Thyroid gland (tissue), 4 donors: ENCODE measurements at places on chromosomes 16 and 17.

- H3K27me3 ChIP-seq: no peaks in the 10 kb centered on the region
- DNase-seq: no peak
- H3K27ac ChIP-seq: no peak overlapping the region
- no peaks in the 10 kb centered on the region for H3K36me3 ChIP-seq
Observed at GRCh38 chr17:74147056-74147835, 56.2 kb upstream of the RPL38 start.

- DNase-seq: no peak
- no peaks in the 10 kb centered on the region for H3K36me3 ChIP-seq
- no peaks in the 10 kb centered on the region for H3K4me1 ChIP-seq
- no peaks in the 10 kb centered on the region for H3K27me3 ChIP-seq
- H3K4me3 ChIP-seq: no peak overlapping the region
- no peak overlapping the region for H3K27ac ChIP-seq
Observed at GRCh38 chr17:80187515-80187941, 17.7 kb downstream of the CARD14 start.

DNA sequence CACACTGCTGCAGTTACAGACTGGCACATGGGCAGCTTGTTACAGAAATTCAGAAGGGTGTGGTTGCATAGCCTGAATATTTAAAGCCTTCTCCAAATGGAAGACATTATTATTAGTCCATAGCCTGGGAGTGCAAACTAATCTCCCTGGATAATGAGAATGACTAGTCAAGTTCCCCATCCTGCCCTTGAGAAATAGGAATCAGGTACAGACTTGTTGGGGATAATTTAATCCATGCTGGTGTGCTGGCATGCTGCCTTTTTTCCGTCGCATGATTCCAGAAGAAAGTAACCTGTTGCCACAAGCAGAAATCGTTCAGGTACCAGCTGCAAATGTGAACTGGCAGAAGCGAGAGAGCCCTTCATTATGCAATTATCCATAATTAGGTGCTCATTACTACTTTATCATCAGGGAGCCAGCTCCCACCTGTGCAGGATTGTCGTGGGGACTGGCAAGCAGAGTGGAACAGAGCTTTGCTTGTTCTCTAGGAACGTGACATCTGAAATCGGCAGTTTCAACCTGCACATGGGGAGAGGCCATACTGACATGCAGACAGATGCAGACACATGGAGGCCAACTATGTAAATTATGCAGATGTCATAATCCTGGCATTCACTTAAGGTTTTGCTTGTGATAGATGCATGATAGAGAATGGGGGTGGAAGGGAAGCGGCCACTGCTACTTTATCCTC lies 419.4 kb downstream of the PMP22 start:
- H3K27ac ChIP-seq: no peak overlapping the region
- no peak overlapping the region for H3K4me3 ChIP-seq
- H3K27me3 ChIP-seq: no peaks in the 10 kb centered on the region
- H3K4me1 ChIP-seq: no peaks in the 10 kb centered on the region
- H3K36me3 ChIP-seq: no peaks in the 10 kb centered on the region

GRCh38 chr16:48246066-48246465 lies 1.3 kb downstream of the ABCC11 start:
- H3K4me3 ChIP-seq: peak overlapping the region; percentile 10
- H3K27me3 ChIP-seq: no peaks in the 10 kb centered on the region
- DNase-seq: no peak

DNA sequence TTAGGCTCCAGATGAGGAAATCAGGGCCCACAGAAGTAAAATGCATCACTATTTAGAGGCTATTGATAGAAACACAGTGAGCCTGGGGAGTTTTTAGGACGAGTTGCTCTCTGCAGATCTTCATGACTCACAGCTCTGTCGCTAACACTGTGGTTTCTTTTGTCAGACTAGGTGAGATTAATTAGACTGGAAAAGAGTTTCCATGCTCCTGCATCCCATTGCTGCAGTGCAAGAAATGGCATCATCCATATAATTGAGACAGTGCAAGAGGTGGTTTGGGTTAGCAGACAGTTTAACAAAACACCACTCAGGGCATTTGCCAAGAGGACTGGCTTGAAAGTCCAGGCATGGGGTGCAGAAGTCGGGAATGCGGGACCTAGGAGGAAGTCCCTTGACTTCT lies 198.8 kb upstream of the CACNG5 start:
- no peak overlapping the region for H3K27ac ChIP-seq
- DNase-seq: no peak
- H3K4me1 ChIP-seq: no peaks in the 10 kb centered on the region
- H3K36me3 ChIP-seq: no peaks in the 10 kb centered on the region
- no peaks in the 10 kb centered on the region for H3K27me3 ChIP-seq
- H3K4me3 ChIP-seq: no peak overlapping the region

- peak; percentile 96 for DNase-seq
- no peaks in the 10 kb centered on the region for H3K27me3 ChIP-seq
- no peaks in the 10 kb centered on the region for H3K36me3 ChIP-seq
- H3K4me3 ChIP-seq: no peak overlapping the region
- H3K27ac ChIP-seq: peak overlapping the region; percentile 98
Observed at GRCh38 chr16:66899945-66900710, 18.6 kb downstream of the CDH16 start.

DNA sequence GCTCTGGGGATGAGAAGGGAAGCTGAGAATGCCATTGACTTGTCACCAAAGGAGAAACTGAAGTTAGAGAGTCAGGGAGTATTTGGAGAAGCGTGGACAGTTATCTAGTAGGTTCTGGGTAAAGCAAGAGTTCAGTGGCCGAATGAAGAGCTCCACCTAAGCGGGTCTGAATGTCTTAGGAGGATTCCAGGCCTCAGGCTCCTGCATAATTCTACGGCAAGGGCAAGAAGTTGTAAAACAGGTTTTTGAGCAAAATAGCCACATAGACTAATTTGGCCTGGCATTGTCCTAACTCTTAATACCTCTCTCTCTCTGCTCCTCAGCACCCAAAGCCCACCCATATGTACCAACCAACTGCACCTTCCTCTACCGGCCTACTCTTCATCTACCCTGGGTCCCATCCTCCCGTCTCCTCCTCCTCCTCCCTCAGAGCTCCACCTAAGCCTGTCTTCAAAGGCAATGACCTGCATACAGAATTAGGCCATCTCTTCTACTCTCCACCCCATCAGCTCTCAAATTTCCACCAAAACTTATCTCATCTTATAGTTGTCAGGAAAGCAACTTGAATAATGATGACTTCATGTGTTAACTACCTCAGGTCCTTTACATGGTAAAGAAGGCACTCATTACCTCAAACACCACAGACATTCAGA lies 42.0 kb upstream of the KCNJ2 start:
- peaks cover 7% of the 10 kb centered on the region for H3K4me1 ChIP-seq
- H3K27ac ChIP-seq: no peak overlapping the region
- peaks cover 5% of the 10 kb centered on the region for H3K36me3 ChIP-seq
- no peak overlapping the region for H3K4me3 ChIP-seq

DNA sequence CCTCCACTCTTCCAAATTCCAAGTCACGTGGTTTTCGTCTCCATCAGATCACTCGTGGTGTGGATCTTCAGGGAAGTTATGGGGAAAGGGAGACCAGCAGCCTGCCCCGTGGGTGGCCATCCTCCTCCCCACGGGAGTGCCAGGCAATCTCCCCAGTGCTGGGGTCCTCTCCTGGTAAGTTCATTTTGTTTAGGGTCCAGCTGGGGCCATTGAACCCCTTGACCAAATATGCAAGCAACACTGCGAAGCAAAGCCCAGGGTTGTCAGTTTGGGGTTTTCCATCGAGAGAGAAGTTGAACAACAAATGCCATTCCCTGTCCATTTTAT lies 4.1 kb upstream of the LCMT1 start:
- no peak overlapping the region for H3K4me3 ChIP-seq
- peak overlapping the region; percentile 45 for H3K27ac ChIP-seq
- H3K27me3 ChIP-seq: no peaks in the 10 kb centered on the region
- peaks cover 11% of the 10 kb centered on the region for H3K4me1 ChIP-seq

- H3K36me3 ChIP-seq: no peaks in the 10 kb centered on the region
- peaks cover 5% of the 10 kb centered on the region for H3K4me1 ChIP-seq
- no peak for DNase-seq
- H3K27me3 ChIP-seq: no peaks in the 10 kb centered on the region
- H3K4me3 ChIP-seq: no peak overlapping the region
Observed at GRCh38 chr16:81634380-81635062, 144.6 kb upstream of the PLCG2 start.

DNA sequence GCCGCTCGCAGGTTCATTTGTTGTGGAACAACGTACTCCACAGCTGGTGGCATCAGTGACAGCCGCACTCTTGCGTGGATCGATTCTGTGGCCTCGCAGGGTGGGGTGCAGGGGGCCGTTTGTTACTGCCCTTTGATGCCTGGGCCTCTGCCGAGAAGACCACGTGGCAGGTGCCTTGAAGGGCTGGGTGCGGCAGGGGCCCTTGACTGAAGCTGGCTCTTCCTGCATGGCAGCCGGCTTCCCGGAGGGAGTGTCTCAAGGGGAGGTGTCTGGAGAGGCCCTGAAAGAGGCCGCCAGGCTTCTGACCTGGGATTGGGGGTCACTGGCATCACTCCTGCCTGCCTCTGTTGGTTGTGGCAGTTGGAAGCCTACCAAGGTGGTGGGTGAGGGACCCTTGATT lies 43.8 kb downstream of the TBCD start:
- no peaks in the 10 kb centered on the region for H3K27me3 ChIP-seq
- H3K4me3 ChIP-seq: no peak overlapping the region
- H3K27ac ChIP-seq: peak overlapping the region; percentile 5
- no peak for DNase-seq
- H3K4me1 ChIP-seq: no peaks in the 10 kb centered on the region

GRCh38 chr17:10648956-10649355 lies 8.2 kb downstream of the MYH3 start:
- no peak overlapping the region for H3K4me3 ChIP-seq
- DNase-seq: no peak
- no peaks in the 10 kb centered on the region for H3K4me1 ChIP-seq
- H3K36me3 ChIP-seq: no peaks in the 10 kb centered on the region
- no peak overlapping the region for H3K27ac ChIP-seq

- H3K27ac ChIP-seq: no peak overlapping the region
- no peak overlapping the region for H3K4me3 ChIP-seq
- H3K4me1 ChIP-seq: no peaks in the 10 kb centered on the region
- H3K27me3 ChIP-seq: no peaks in the 10 kb centered on the region
- peak; percentile 18 for DNase-seq
Observed at GRCh38 chr16:27383556-27384243, 18.3 kb upstream of the IL21R start.

DNA sequence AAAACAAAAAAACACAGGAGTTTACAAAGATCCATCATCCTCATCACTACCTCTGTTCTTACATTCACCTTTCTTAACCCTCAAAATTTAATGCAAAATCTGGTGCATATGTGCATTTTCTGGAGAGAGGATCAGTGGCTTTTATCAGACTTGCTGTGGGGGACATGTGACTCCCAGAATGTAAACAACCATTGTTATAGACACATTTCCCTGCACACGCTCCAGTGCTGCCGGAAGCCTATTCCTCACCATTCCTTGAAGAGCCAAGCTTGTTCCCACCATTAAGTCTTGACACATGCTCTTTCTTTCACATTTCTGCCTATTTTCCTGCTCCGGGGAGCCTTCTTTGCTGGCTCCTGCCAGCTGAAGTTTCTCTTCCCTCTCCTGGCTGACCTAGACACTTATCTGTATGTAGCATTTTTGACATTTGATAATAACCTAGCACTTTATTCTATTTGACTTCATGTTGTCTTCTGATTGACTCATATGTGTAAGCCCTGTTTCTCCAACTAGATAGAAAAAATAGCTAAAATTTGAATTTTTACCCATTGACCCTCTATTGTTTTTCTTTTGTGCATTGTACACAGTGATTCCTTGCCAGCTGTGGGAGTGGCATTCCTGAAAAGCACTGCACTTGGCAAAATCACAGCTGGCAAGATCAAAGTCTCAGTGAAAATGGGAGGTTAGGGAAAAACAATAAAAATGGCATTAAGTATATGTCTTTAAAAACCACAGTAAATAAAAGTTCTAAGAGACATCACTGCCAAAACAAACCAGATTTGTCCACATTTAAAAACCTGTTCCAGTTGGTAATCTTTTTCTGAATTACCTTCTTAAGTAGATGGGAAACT lies 76.8 kb upstream of the CIBAR2 start:
- no peak overlapping the region for H3K27ac ChIP-seq
- no peaks in the 10 kb centered on the region for H3K27me3 ChIP-seq
- H3K4me1 ChIP-seq: peaks cover 20% of the 10 kb centered on the region

DNA sequence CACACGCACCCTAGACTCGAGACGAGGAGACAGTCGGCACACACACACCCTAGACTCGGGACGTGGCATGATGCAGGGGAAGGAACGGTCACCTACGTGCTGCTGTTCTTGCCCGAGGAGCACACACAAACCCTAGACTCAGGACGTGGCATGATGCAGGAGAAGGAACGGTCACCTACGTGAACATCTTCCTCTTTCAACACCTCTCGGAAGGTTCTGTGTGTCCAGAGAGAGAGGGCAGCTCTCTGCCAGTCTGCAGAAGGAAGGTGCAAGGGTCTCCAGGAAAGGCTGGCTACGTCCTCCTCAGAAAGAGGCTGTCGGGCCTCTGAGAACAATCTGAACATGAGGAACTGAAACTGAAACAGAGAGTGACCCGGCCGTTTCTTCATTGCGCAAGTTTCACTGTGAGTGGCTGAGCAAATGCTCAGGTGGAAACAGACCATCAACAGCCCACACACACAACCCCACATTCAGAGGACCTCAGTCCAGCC lies 43.4 kb downstream of the ZNF276 start:
- H3K27me3 ChIP-seq: no peaks in the 10 kb centered on the region
- H3K4me1 ChIP-seq: no peaks in the 10 kb centered on the region

DNA sequence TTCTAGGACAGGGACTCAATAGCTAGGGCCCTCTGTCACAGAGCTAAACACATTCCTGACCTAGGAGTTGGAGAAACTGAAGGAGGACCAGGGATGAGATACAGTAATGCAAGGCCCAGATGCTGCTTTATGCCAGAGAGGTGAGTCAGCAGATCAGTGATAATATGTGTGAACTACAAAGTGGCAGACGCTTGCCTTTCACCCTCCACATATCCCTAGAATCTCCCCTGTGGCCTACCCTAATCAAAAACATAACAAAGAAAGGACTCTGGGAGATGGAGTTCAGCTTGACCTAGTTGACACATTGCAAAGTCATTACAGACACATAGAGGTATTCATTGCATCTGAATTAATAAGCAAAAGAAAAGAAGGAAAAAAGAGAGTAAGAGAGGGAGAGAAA lies 417.6 kb upstream of the DYNLRB2 start:
- no peaks in the 10 kb centered on the region for H3K36me3 ChIP-seq
- H3K4me3 ChIP-seq: no peak overlapping the region
- no peak for DNase-seq
- no peaks in the 10 kb centered on the region for H3K27me3 ChIP-seq
- no peak overlapping the region for H3K27ac ChIP-seq

GRCh38 chr17:29141514-29141876 lies 38.7 kb downstream of the MYO18A start:
- peaks cover 18% of the 10 kb centered on the region for H3K4me1 ChIP-seq
- DNase-seq: no peak
- no peaks in the 10 kb centered on the region for H3K36me3 ChIP-seq
- no peak overlapping the region for H3K4me3 ChIP-seq

- H3K36me3 ChIP-seq: no peaks in the 10 kb centered on the region
- no peak overlapping the region for H3K27ac ChIP-seq
- no peaks in the 10 kb centered on the region for H3K27me3 ChIP-seq
- H3K4me1 ChIP-seq: no peaks in the 10 kb centered on the region
- H3K4me3 ChIP-seq: no peak overlapping the region
Observed at GRCh38 chr17:73684183-73684582, 39.9 kb upstream of the SDK2 start.

GRCh38 chr16:84115919-84116719 lies 623 bp downstream of the MBTPS1 start:
- peak overlapping the region; percentile 81 for H3K4me3 ChIP-seq
- no peaks in the 10 kb centered on the region for H3K36me3 ChIP-seq
- peak overlapping the region; percentile 92 for H3K27ac ChIP-seq
- no peaks in the 10 kb centered on the region for H3K27me3 ChIP-seq
- peak; percentile 58 for DNase-seq
